ENCODE measurements at places on chromosomes 12 and 14.

GRCh38 chr12:16063726-16064125, 152.6 kb downstream of the DERA start:
- DNase-seq, result no peak

DNA sequence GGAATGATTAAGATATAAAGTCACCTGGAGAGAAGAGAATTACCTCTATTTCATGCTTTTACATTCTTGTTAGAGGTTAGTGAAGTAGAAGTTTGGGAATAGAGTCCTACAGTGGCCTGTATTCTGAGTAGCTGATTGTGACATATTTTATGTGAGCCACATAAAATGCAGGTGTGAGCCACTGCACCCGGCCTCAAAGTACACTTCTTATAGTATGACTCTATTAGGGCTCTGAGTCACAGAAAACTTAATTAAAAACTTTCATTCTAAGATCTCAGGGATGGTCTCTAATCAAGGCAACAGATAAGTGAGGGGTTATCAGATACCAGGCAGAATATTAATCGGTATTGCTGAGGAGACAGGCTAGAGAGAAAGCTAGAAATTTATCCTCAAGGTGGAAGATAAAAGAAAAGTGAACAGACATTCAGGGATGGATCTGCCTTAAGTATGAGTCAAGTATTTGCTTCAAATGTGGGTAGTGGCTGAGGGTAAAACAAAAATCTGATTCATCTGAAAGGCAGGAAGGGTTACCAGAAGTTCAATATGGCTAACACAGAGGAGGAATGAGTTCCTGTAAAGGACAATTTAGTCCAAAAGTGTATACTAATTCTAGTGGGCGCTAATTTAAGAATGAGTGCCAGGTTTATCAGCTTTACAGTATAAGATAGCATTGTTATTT, 5.5 kb upstream of the G2E3 start:
- no peak for DNase-seq

- DNase-seq, result no peak
Observed at GRCh38 chr14:44168566-44168965, 338.5 kb downstream of the FSCB start.

- DNase-seq, result no peak
Observed at GRCh38 chr14:50772412-50772811, 58.5 kb downstream of the NIN start.

Measured in retina (tissue), 1 donor.